Activated naive CD8-positive, alpha-beta T cell treated with anti-CD3 and anti-CD28 coated beads, Interleukin-2, amount 10 ng/mL, durations not matched to agents 7 days and 5 days (primary cell): ENCODE measurements at places on chromosomes 6 and 20. TPM values are rescaled to one million over a fixed set of nuclear protein-coding genes. Genes with fewer than 3 reads are reported as not detected.

- H3K4me3 ChIP-seq, result no peak overlapping the region
- no peak overlapping the region for H3K27ac ChIP-seq
- no peaks in the 10 kb centered on the region for H3K27me3 ChIP-seq
- H3K36me3 ChIP-seq, result no peaks in the 10 kb centered on the region
- no peaks in the 10 kb centered on the region for H3K4me1 ChIP-seq
Observed at GRCh38 chr20:40443753-40444152, 245.3 kb downstream of the MAFB start.

- H3K4me3 ChIP-seq, result peak overlapping the region; percentile 90
- H3K4me1 ChIP-seq, result peaks cover 50% of the 10 kb centered on the region
- H3K27me3 ChIP-seq, result no peaks in the 10 kb centered on the region
- no peak for DNase-seq
- peaks cover 12% of the 10 kb centered on the region for H3K36me3 ChIP-seq
Observed at GRCh38 chr20:2871661-2872458, 1.4 kb upstream of the PTPRA start.

- no peak overlapping the region for H3K27ac ChIP-seq
- DNase-seq, result no peak
- no peak overlapping the region for H3K4me3 ChIP-seq
- H3K4me1 ChIP-seq, result peaks cover 36% of the 10 kb centered on the region
- peaks cover 1% of the 10 kb centered on the region for H3K36me3 ChIP-seq
- H3K27me3 ChIP-seq, result peaks cover 2% of the 10 kb centered on the region
Observed at GRCh38 chr6:30840935-30841643, 43.2 kb upstream of the DDR1 start.

DNA sequence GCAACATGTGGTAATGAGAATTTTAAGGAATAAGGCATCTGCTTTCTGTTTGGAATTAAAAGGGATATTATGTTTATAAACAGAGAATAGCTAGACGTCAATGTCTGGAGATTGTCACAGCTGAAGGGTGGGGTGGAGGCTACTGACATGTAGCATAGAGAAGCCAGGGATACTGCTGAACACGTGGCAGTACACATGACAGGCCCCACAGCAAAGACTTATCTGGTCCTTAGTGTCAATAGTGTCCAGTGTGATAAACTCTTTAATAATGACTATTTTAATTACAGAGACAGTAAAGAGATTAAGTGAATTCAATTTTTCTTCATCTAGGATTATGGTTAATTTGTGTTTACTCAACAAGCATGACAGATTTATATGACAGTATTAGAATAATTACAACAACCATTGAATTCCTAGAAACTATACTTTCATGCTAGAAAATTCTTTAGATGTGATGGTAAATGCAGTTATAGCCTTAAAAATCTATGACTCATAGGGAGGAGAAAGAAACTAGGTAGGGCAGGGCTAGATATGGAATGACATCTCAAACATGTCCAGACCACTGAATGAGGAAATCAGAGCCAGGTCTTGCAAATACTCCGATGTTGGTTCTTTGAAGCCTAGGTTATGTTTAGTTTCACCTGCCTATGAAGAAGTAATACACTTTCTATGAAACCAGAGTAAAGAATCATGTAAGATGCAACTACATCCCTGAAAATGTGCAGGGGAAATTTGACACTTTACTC is 399.5 kb downstream of the PHF3 start:
- H3K27ac ChIP-seq, result no peak overlapping the region
- H3K36me3 ChIP-seq, result no peaks in the 10 kb centered on the region
- no peaks in the 10 kb centered on the region for H3K4me1 ChIP-seq
- DNase-seq, result no peak

DNA sequence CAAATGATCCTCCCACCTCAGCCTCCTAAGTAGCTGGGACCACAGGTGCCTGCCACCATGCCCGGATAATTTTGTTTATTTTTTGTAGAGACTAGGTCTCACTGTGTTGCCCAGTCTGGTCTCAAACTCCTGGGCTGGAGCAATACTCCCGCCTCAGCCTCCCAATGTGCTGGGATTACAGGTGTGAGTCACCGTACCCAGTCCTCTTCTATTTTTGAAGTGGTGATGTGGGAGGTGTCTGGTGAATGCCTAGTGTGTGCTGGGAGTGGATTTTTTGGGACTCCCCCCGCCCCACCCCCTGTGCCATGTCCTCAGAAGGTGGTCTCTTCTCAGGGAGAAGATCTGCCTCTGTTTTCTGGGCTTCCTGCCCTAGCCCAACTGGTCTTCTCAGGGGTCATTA is 47.9 kb upstream of the CLDN20 start:
- peaks cover 1% of the 10 kb centered on the region for H3K4me1 ChIP-seq
- H3K4me3 ChIP-seq, result no peak overlapping the region
- H3K27me3 ChIP-seq, result peaks cover 10% of the 10 kb centered on the region
- DNase-seq, result no peak

- no peak overlapping the region for H3K4me3 ChIP-seq
- no peak for DNase-seq
- no peak overlapping the region for H3K27ac ChIP-seq
- H3K27me3 ChIP-seq, result no peaks in the 10 kb centered on the region
- no peaks in the 10 kb centered on the region for H3K36me3 ChIP-seq
- no peaks in the 10 kb centered on the region for H3K4me1 ChIP-seq
Observed at GRCh38 chr6:97717086-97717485, 434.1 kb upstream of the MMS22L start.

DNA sequence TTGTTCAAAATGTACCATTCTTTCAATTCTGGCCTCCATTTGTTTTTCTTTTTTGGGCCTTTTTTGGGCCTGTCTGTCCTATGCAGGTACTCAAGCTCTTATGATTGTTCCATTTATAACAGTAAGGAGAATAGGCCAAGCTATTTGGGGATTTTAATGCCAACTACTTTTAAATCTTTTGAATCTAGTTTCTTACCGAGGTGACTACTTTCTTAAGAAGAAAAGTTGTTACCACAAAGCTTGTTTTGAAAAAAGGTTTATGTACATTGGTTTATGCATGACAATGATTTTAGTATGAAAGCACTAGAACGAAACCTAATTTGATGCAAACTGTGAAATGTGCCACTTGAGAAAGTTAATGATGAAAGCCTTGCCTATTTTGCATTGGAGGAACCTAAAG is 98.3 kb upstream of the MTHFD1L start:
- no peak for DNase-seq
- H3K27ac ChIP-seq, result no peak overlapping the region
- H3K36me3 ChIP-seq, result no peaks in the 10 kb centered on the region
- no peaks in the 10 kb centered on the region for H3K4me1 ChIP-seq
- H3K4me3 ChIP-seq, result no peak overlapping the region
- peaks cover 2% of the 10 kb centered on the region for H3K27me3 ChIP-seq

DNA sequence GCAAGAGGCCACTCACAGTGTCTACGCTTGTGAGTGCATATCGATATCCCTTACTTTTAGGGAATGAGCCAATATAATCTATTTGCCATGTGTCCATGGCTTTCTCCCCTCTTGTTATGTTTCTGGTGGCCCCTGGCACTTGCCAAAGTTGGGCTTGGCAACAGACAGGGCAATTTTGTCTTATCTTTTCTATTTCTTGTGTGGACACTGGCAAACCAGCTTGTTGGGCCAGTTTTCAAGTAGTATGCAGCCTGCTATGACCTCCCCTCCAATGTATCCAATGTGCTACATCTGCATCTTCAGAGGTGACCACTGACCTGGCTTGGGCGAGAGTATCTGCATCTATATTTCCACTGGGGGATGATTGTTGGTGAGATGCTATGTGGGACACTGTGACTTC is 29.2 kb downstream of the GSTA2 start:
- no peaks in the 10 kb centered on the region for H3K4me1 ChIP-seq
- peaks cover under 1% of the 10 kb centered on the region for H3K27me3 ChIP-seq
- no peak for DNase-seq

DNA sequence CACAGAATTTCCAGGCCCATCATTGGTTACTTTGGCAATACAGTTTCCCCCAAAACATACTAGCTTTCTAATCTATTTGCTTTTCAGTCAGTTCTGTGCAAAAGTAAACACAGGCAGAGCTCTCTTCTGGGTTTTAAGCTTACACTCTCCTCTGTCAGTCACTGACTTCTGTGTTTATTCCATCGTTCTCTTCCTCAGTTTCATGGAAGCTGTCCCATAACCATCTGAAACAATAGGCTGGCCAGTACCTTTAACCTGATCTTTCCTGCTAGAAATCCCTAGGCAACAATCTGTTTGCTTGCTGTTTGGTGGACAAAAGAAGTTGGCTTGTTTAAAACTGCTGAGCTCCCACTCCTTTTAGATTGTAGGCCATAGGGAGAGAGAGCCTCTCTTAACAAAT is 431.5 kb downstream of the HACE1 start:
- no peaks in the 10 kb centered on the region for H3K4me1 ChIP-seq
- H3K27ac ChIP-seq, result no peak overlapping the region
- no peaks in the 10 kb centered on the region for H3K36me3 ChIP-seq
- no peak overlapping the region for H3K4me3 ChIP-seq
- no peak for DNase-seq
- no peaks in the 10 kb centered on the region for H3K27me3 ChIP-seq

DNA sequence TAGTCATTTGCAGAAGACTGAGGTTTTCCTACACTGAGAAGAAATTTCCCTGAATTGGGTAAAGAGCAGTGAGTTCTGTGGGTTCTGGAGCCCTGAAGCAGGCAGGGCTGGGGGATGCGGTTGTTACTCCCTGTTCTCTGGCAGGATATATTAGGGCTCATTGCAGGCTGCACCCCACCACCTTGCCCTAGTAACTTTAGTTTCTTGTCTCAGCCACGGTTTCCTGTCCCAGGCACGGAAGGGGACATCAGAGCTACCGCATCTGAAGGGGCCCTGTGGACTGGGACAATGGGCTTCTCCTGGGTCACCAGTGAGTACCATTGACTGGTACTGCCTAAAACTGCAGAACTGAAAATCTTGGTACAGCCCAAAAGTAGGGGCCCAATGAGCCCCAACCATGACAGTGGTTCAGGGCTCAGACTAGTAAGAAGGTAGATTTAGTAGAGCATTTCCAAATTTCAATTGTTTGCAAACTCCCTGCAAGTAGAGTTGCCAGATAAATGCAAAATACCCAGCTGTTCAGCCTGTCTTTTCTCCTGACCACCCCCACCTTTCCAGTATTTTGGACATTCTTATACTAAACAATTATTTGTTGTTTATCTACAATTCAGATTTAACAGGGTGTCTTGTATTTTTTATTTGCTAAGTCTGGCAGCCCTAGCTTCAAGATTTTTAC is 54.5 kb upstream of the EYA2 start:
- H3K27me3 ChIP-seq, result peaks cover 13% of the 10 kb centered on the region
- no peak overlapping the region for H3K27ac ChIP-seq
- H3K36me3 ChIP-seq, result no peaks in the 10 kb centered on the region
- no peaks in the 10 kb centered on the region for H3K4me1 ChIP-seq
- H3K4me3 ChIP-seq, result no peak overlapping the region

- H3K27ac ChIP-seq, result no peak overlapping the region
- no peak overlapping the region for H3K4me3 ChIP-seq
- H3K36me3 ChIP-seq, result peaks cover 13% of the 10 kb centered on the region
- DNase-seq, result no peak
Observed at GRCh38 chr6:149419696-149420404, 19.8 kb downstream of the SUMO4 start.

GRCh38 chr20:15201602-15202001 is 864.2 kb upstream of the FLRT3 start:
- no peaks in the 10 kb centered on the region for H3K36me3 ChIP-seq
- H3K27me3 ChIP-seq, result no peaks in the 10 kb centered on the region
- H3K4me3 ChIP-seq, result no peak overlapping the region
- H3K4me1 ChIP-seq, result no peaks in the 10 kb centered on the region

DNA sequence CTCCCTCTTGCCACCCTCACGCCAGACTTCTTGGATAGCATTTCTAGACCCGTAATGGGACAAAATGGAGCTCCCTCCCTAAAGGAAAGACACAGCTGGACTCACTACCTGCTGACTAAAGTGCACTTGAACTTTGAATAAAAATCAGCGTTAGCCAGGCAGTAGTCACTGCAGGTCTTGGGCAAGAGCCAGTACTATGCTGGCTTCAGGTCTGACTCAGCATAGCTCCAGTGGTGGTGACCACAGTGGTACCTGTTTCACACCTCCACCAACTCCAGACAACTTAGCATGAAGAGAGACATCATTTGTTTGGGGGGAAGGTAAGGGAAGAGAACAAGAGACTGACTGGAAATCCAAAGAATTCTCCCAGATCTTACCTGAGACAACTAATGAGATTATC is 906.8 kb downstream of the GRIK2 start:
- DNase-seq, result no peak
- no peak overlapping the region for H3K4me3 ChIP-seq
- H3K4me1 ChIP-seq, result no peaks in the 10 kb centered on the region
- H3K27ac ChIP-seq, result no peak overlapping the region
- H3K36me3 ChIP-seq, result no peaks in the 10 kb centered on the region
- H3K27me3 ChIP-seq, result no peaks in the 10 kb centered on the region

DNA sequence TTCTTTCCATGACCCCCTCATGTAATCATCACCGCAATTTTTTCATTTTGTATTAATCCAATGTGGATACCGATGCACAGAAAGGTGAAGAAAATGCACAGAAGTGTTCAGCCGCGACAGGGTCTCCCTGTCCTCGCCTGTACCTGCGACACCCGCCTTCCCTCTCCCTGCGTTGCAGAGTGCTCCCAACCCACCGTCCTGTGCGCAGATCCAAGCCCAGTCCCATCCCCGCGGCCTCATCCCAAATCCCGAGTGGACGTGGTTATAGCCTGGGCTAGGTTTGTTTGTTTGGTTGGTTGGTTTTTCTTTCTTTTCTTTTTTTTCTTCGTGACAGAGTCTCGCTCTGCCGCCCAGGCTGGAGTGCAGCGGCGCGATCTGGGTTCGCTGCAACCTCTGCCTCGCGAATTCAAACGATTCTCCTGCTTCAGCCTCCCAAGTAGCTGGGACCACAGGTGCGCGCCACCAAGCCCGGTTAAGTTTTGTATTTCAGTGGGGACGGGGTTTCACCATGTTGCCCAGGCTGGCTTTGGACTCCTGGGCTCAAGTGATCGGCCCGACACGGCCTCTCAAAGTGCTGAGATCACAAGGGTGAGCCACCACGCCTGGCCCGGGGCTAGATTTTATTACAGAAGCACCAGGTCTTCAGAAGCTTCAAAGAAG is 536 bp upstream of the RAET1G start:
- no peaks in the 10 kb centered on the region for H3K36me3 ChIP-seq
- no peak overlapping the region for H3K27ac ChIP-seq
- peak overlapping the region; percentile 84 for H3K4me3 ChIP-seq
- peaks cover 70% of the 10 kb centered on the region for H3K27me3 ChIP-seq
- peaks cover 17% of the 10 kb centered on the region for H3K4me1 ChIP-seq

FAM210B gene
- 10.9 TPM for total RNA-seq

GSTA3 gene
- not detected for total RNA-seq

HTR1E gene
- not detected for total RNA-seq

PRL gene
- not detected for total RNA-seq

MCCD1 gene
- not detected for total RNA-seq

KCNK16 gene
- not detected for total RNA-seq

DIDO1 gene
- total RNA-seq, result 100 TPM

MRPL18 gene
- 62.0 TPM for total RNA-seq
